Stimulated activated naive CD8-positive, alpha-beta T cell treated with anti-CD3 and anti-CD28 coated beads, Interleukin-15, Interleukin-2, amounts not matched to agents 100 U/mL and 50 U/mL, for 24 hours (primary cell): ENCODE measurements at places on chromosomes 2 and 18.

DNA sequence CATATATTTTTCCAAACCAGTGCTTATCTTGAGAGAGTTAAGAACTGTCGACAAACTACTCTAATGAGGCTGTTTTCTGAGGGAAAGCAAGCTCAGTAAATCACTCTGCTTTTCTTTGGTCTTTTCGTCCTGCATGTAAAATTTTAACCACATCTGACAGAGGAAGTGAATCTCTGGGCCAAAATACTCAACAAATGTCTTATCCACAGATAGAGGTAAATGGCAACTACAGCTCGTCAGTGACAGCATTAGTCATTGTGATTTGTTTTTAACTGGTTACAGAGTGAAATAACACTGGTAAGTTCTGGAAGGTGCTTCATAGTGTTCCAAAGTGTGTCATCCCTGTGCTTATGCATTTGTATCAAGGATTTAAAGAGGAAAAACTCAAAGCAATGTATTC, 82.6 kb upstream of the SLC8A1 start:
- no peak for DNase-seq

- no peak for DNase-seq
These were observed 51.8 kb downstream of the FSIP2 start for GRCh38 chr2:185790361-185790760.

- DNase-seq: peak; percentile 85
These were observed at the start of gene INPP4A for GRCh38 chr2:98444436-98445176. Gene INPP4A, plus strand, starts transcription at chr2:98444858. Its CDS starts 75,191 bp downstream, at chr2:98520049.

DNA sequence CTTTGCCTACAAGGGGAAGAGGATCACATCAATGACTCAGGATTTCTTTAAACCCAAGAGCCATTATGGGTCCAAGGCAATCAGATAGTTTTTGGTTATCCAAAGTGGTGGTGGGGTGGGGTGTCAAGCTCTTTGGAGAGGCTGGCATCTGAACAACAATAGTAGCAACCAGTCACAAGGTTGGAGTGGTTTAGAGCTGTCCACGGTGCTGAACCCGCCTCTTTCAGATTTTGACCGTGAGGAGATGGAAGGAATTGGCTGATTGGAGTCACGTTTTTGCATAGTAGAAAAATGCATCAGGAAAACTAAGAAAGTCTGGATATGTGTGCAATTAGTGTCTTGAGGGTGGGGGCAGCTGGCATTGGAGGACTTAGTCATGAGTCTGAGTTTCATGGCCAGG, 159.9 kb downstream of the LOXHD1 start:
- peak; percentile 40 for DNase-seq

DNA sequence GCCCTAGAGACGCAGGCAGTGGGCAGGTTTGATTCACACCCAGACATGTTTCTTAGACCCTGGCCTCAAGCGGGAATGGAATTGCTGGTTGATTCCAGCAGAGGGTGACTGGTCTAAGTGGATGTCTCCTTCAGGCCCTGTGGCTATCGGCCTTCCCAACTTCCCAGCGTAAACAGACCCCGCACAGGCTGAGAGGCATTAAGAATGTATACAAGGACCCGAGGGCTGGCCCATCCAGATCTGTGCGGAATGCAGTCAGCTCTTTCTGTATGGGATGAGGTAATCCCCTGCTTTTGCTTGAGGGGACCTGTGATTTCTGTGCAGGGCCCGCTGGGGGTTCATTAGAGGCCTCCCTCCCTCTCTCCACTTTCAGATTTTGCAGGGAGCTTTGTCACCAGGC, 6.5 kb downstream of the ACKR3 start:
- no peak for DNase-seq

GRCh38 chr2:230777721-230778120, 65.1 kb downstream of the CAB39 start:
- no peak for DNase-seq

DNA sequence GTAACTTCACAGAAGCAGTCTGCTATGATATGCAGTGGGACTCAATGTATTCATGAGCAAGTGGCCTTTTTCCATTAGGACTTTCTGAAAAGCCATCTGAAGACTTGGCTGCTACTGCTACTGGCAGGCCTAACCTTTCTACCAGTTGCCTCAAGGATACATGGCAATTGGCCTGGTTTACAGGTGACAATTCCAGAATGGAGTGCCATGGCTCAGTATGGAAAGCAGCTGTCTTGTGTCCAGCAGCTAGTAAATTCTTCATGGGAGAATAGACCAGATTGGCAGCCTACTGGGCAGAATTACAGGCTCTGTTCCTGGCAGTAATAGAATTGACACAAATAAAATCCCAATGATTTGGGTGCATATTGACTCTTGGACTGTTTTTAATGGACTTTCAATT, 12.6 kb upstream of the TMX3 start:
- no peak for DNase-seq

DNA sequence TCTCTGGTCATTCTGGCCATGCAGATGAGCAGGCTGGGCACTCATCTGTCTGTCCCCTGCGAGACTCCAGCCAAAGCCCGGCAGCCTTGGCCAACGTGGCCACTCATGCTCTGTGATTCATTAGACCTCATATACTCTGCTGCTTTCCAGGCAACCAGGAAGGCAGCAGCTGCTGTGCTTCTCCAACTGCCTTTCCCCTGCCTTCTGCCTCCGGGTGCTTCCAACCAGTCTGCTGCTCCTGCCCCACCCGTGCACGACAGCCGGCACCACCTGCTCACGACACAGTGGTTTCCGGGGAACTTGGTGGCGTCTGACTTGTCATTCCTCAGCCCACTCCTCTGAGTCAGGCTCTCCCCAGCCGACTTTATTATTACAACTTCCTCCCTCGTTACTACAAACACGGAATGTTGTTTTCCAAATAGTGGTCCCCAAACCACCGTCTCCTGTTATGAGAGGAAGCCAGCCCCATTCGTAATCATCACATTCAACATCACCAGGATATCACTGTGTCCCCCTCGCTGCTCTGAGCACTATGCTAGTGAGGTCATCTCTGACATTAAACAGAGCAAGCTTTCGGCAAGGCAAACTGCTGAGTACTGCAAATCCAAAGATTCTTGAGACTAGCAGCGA, 392.4 kb downstream of the ALK start:
- DNase-seq: peak; percentile 30

- no peak for DNase-seq
These were observed 50.5 kb downstream of the HNRNPLL start for GRCh38 chr2:38552259-38552658.

GRCh38 chr18:23832911-23833310, 143.7 kb downstream of the LAMA3 start:
- DNase-seq: no peak

DNA sequence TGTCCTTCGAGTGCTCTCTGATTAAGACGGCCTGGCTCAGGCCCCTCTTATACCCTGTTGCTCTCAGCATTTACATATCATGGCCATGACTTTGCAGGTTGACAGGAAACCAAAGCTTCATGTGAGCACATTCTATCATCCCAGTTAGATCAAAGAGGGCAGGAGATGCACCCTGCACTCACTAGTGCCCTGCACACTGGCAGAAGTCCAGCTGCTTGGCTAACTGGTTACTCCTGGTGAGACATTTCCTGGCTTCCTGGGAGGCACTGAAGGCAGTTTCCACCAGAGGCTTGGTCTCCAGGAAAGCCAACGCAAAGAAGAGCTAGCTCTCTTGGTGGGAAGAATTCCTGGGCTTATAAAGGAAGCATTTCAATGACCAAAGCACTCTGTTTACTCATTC, 66.3 kb downstream of the LIPG start:
- no peak for DNase-seq

DNA sequence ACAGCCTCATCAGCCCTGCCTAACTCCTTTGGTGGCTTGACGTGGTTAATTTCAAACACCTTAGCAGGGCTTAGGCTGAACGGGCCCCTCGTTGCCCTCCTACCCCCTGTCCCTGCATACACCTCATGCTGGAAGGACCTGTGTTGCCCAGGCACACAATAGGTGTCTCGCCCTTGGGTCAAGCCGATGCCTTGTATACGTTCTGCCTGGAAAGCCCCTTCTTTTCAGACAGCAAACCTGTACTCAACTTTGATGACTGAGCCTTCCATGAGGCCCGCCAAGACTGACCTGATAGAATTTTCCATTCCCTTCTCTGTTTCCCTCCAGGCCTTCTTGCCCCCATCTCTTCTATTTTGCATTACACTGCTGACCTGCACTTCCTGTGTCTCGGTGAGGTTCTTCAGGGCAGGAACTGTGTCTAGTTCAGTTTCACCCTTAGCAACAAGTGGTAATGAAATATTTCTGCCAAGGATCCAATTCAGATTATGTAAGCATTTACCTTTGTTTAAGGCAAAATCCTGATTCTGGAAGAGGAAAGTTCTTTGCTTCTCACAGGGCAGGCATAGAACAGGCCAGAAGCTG, 7.9 kb downstream of the GREB1 start:
- no peak for DNase-seq

GRCh38 chr2:126650994-126651393, 5.0 kb upstream of the GYPC start:
- DNase-seq: no peak

DNA sequence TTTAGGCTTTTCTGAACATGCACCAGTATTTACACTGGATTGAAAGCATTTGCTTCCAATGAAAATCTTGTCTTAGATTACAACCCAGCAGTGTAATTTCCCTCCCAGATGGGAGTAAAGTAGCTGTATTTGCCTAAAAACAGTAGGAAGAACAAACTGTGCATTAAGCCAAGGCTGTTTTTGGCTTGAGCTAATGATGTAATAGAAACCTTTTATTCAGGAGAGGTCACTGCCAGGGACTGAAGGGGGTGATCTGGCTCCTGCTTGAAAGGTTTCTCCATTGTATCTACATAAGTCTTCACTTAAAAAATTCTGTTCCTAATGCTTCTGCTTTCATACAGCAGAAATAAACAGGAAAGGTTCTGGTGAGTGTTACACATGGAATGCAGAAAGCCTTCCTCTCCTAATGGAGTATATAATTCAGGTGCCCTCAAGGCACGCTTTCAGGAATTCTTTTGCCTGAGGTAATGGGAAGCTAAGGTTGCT, 74.4 kb downstream of the MEIS1 start:
- DNase-seq: no peak

DNA sequence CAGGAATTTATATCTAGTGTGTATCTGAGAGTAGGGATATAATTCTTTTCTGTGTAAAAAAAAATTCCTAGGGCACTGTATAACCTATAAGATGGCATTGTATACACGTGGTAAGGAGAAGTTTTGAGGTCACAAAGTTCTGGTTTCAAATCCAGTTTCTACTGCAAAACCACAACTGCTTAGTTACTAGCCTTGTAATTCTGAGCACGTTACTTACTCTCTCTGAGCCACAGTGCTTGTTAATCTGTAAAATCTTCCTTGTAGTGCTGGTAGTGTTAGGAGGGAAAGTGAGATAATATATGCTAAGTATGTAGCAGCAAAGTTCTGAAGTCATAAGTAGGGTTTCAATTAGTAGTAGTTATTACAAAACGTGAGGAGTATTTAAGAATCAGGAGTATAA, 175.4 kb downstream of the SATB2 start:
- DNase-seq: no peak

DNA sequence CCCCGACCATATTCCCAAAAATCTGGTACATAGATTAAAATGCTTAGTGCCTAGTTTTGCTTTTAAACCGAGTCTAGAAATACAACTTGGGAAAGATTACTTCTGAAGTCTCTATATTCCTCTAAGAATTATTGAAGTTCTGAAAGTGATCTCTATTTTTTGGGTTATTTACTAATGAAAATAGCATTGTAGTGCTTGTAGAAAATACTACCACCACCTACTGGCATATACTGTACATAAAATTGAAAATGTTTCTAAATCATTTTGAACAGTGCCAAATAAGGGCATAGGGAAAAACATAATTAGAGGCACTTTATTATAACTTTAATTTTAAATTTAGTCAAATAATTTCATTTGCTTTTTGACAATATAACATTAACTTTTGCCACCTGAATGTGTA, 1399.6 kb upstream of the ZEB2 start:
- no peak for DNase-seq

- no peak for DNase-seq
These were observed 55.7 kb downstream of the TMEM18 start for GRCh38 chr2:621303-622099.

DNA sequence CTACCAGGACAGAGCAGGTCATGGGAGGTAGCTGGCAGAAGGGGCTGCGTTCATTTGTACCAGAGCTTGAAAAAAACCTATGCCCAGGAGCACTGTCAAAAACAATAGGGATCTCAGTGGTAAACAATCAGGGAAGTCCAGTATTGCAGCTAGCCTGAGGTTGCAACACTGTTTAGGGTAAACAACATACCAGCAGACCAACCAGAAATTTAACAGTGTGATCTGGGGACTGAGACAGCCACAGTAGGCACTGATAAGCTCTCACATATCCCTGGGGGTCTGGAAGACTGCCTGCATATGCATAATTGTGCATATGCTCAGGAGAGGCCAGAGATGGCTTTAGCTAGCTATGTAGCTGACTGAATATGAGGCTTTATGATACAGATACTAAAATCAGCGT, 12.0 kb upstream of the ZCCHC2 start:
- DNase-seq: no peak

GRCh38 chr2:44883356-44883755, 58.1 kb upstream of the SIX3 start:
- no peak for DNase-seq

GRCh38 chr2:152600697-152601096, 116.6 kb downstream of the PRPF40A start:
- no peak for DNase-seq

- DNase-seq: no peak
These were observed 825.9 kb upstream of the POU3F3 start for GRCh38 chr2:104028061-104028460.

- DNase-seq: no peak
These were observed 221.6 kb downstream of the GBX2 start for GRCh38 chr2:235946590-235946989.
